ENCODE measurements at places on chromosomes 16 and 17.

GRCh38 chr16:12195296-12195695, 218.8 kb downstream of the SNX29 start:
- no peak for DNase-seq

- DNase-seq: no peak
These were observed 28.5 kb downstream of the TMEM132E start for GRCh38 chr17:34607917-34608316.

GRCh38 chr17:19703828-19704613, 12.4 kb downstream of the SLC47A2 start:
- DNase-seq: no peak

GRCh38 chr16:68739964-68740627, 3.0 kb downstream of the CDH1 start:
- peak; percentile 49 for DNase-seq

- peak; percentile 78 for DNase-seq
These were observed 54.5 kb downstream of the NDE1 start for GRCh38 chr16:15704545-15704987.

DNA sequence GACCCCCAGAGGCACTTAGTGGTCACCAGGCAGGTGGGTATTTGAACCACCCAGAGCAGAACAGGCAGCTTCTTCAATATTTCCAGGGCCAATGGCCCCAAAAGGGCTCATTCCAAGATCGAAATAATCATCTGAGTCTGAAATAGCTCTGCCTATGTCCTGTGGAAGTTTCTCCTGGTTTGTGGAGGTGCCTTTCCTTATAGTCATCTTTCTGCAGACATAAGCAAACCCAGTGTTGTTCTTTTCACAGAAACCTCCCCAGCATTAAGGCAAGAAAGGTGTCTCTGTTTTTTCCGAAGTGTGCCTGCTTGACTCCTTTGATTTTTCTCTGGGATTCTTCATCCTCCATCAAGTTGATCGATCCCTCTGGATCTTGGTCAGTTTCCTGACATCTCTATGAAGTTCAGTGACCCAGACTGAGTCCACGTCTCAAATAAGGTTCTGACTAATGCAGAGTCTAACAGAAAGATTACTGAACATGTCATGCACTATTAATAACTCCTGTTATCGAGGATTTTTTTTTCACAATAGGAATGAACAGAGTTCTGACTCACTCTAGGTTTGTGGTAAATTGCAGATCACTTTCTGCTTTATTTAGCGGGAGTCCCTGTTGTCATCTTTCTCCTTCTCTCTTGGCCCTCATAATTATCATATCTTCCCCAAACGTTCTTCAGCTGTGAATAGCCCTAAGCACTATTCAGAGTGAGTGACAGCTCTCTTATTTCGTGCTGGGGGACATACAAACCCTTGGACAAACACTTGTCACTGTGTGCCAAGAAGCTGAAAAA, 1.5 kb downstream of the LRRC3C start:
- peak; percentile 89 for DNase-seq

GRCh38 chr17:50042211-50042610, 13.7 kb upstream of the ITGA3 start:
- no peak for DNase-seq

GRCh38 chr17:27762527-27763305, 37.6 kb downstream of the NOS2 start:
- peak; percentile 20 for DNase-seq

DNA sequence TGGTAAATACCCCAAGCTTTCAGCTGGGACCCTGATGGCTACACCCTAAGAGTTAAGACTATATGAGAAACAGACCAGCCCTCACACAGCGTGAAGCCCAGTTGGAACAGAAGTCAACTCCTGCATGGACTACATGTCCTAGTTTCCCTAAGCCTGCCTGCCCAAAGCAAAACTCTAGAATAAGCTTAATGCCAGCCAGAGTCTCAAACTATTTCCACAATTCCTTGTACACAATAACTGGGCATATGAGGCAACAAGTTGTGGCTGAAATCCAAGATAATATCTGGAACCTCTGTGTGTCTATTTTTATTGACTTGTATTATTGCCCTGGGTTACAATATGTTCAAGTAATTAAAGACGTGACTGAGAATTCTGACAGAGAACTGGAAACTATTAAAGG, 19.4 kb downstream of the MYH10 start:
- no peak for DNase-seq

GRCh38 chr17:1852327-1852726, 22.5 kb downstream of the RPA1 start:
- no peak for DNase-seq

DNA sequence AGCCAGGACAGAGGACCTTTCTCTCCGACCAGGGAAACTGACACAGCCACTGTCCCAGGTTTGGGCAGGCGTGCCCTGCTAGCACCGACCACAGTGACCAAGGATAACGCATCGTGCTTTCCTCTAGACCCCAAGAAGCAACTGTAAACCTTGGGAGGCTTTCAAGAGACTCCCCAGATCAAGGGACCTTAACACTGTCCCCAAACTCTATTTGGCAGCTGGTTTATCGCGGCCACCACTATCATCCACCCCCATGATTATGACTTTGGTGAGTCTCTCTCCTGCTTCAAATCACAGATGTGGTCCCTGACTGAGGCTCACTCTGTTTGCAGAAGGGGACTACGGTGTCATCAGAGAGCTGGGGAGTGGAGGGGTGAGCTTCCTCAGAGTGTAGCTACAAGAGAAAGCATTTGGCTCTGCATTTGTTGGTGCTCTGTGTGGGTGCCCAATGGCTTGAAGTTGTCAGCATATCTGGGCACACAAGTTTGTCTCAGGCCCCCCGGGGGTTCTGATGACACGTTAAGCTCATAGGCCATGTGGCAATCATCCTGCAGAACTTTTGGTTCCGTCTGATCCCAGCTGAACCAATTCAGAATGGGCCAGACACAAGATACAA, 408.0 kb downstream of the SLC39A11 start:
- DNase-seq: no peak

- DNase-seq: no peak
These were observed 34.1 kb downstream of the ABAT start for GRCh38 chr16:8708536-8708935.

DNA sequence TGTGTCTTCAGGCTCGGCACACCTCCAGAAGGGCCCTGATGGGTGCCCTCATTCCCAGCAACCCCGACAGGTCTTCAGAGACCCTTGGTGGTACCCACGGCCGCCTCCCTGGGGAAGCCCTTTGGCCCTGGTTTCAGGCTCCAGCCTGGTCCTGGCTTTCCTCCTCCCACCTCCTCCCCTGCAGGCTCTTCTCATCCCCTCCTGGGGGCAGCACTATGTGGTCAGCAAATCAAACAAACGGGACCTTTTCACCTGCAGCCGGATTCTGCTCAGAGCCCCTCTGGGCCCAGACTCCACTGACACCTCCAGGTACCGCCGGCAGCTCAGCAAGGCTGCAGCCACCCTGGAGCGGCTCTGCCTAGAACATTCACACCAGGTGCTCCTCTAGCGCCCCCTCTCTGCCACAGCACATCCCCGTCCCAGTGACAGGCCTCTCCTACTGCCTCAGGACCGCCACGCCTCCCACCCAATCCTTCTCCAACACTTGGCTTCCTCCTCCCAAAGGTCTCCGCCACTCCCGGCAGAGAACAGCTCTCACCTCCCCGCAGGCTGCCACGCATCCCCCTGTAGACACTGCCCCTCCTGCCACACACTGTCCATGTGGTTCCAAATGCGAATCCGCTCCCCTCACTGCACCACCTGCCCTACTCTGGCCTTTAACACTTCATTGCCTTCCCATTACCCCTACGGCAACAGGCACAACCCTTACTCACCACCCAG, 12.0 kb downstream of the CORO7 start:
- peak; percentile 25 for DNase-seq

GRCh38 chr16:80198311-80199299, 342.2 kb upstream of the DYNLRB2 start:
- DNase-seq: no peak

- no peak for DNase-seq
These were observed 54.4 kb downstream of the COX10 start for GRCh38 chr17:14123619-14124278.

- DNase-seq: peak; percentile 36
These were observed 27.3 kb downstream of the TTYH2 start for GRCh38 chr17:74240618-74241205.
